ENCODE measurements at places on chromosomes 3 and 15.

GRCh38 chr3:78427303-78427702, 1340.5 kb downstream of the ROBO1 start:
- H3K27me3 ChIP-seq = no peaks in the 10 kb centered on the region
- no peak overlapping the region for H3K27ac ChIP-seq
- DNase-seq = no peak
- no peak overlapping the region for H3K4me3 ChIP-seq
- H3K4me1 ChIP-seq = no peaks in the 10 kb centered on the region

- no peak for DNase-seq
- no peaks in the 10 kb centered on the region for H3K36me3 ChIP-seq
- H3K27ac ChIP-seq = no peak overlapping the region
- no peaks in the 10 kb centered on the region for H3K27me3 ChIP-seq
- peaks cover 6% of the 10 kb centered on the region for H3K4me1 ChIP-seq
These were observed 187.7 kb downstream of the GREM1 start for GRCh38 chr15:32905481-32905880.

GRCh38 chr3:32973982-32974381, 22.5 kb downstream of the CCR4 start:
- H3K27ac ChIP-seq = no peak overlapping the region
- H3K4me3 ChIP-seq = no peak overlapping the region

- no peaks in the 10 kb centered on the region for H3K27me3 ChIP-seq
- no peak overlapping the region for H3K4me3 ChIP-seq
- H3K36me3 ChIP-seq = no peaks in the 10 kb centered on the region
- peak; percentile 82 for DNase-seq
- no peak overlapping the region for H3K27ac ChIP-seq
These were observed 46.5 kb downstream of the CD86 start for GRCh38 chr3:122101646-122102045.

DNA sequence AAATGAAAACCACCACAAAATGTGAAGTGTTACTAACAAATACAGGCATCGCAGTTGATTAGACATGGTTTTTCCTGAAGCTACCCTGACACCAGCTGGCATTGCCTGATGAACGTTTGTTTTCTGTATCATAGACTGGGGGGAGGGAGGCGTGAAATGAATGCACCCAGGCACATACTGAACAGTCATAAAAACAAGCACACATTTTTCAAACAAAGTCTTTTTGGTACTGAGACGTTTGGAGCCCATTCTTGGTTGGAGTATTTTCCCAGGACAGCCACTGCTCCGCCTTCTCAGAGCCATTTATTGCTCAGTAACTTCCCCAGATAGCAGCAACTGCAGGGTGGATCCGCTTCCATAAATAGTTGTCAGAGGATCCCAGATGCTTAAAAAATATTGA, 52.4 kb downstream of the KLF13 start:
- H3K27me3 ChIP-seq = no peaks in the 10 kb centered on the region
- peaks cover 8% of the 10 kb centered on the region for H3K4me1 ChIP-seq
- no peak for DNase-seq
- H3K36me3 ChIP-seq = no peaks in the 10 kb centered on the region
- no peak overlapping the region for H3K27ac ChIP-seq
- H3K4me3 ChIP-seq = no peak overlapping the region

DNA sequence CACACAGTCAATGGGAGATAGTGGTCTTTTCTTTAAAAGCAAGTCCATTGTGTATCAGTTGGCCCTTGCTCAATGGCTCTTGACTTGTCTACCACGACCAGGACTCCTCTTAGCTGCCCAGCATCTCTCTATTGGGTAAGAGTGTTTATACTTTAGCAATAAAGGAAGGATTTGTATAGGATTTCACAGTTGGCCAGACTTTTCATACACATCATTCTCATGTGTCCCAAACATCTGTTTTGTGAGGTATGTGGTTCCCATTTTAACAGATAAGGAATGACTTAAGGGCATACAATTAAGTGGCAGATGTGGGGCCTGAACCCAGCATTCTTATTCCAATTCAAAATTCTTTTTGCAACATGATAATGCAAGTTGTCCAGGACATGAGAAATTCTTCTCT, 191.5 kb downstream of the CHST2 start:
- H3K4me1 ChIP-seq = no peaks in the 10 kb centered on the region
- DNase-seq = no peak
- no peak overlapping the region for H3K27ac ChIP-seq
- no peak overlapping the region for H3K4me3 ChIP-seq
- H3K27me3 ChIP-seq = no peaks in the 10 kb centered on the region

DNA sequence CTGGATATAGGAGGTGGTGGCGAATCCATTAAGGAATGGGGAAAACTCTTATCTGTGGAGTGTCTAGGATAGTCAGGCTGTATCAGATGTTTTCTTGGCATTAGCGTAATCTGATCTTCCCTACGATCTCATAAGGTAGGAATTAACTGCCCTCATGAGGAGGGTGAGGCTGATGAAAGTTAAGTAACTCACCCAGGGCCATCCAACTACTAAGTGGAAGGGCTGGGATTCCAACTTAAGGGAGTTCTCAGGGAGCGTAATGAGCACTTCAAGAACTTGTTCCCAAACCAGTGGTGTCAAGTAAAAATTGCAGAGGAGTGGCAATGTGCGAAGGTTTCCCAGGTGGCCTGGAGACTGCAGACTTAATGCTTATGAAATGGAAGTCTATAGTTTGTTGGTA, 55.9 kb upstream of the OSBPL11 start:
- H3K27me3 ChIP-seq = no peaks in the 10 kb centered on the region
- no peaks in the 10 kb centered on the region for H3K36me3 ChIP-seq
- H3K4me1 ChIP-seq = peaks cover 1% of the 10 kb centered on the region
- DNase-seq = peak; percentile 84
- H3K4me3 ChIP-seq = no peak overlapping the region

GRCh38 chr3:114299421-114299820, 5.6 kb downstream of the TIGIT start:
- no peaks in the 10 kb centered on the region for H3K4me1 ChIP-seq
- H3K36me3 ChIP-seq = no peaks in the 10 kb centered on the region
- no peak overlapping the region for H3K4me3 ChIP-seq
- no peak overlapping the region for H3K27ac ChIP-seq
- H3K27me3 ChIP-seq = no peaks in the 10 kb centered on the region

GRCh38 chr3:23747841-23748240, 57.9 kb upstream of the UBE2E1 start:
- H3K4me3 ChIP-seq = no peak overlapping the region
- H3K27me3 ChIP-seq = no peaks in the 10 kb centered on the region
- no peaks in the 10 kb centered on the region for H3K36me3 ChIP-seq
- no peak for DNase-seq

DNA sequence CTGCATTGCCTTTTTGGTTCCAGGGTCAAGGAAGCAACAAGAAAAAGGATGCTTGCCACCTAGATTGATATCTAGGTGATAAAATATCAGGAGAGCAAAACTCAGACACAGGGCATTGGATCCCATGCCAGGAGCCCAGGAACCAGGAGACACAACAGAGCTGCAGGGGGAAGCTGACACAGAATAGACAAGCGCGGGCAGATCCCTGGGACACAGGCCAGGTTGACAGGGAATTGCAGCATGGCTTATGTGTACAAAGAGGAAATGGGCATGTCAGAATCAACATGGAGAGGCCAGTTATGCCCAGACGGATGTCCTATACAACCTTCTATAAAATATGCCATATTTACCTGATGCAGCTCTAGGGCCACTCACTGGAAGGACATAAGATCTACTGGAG, 84.2 kb downstream of the SEMA6D start:
- H3K36me3 ChIP-seq = no peaks in the 10 kb centered on the region

DNA sequence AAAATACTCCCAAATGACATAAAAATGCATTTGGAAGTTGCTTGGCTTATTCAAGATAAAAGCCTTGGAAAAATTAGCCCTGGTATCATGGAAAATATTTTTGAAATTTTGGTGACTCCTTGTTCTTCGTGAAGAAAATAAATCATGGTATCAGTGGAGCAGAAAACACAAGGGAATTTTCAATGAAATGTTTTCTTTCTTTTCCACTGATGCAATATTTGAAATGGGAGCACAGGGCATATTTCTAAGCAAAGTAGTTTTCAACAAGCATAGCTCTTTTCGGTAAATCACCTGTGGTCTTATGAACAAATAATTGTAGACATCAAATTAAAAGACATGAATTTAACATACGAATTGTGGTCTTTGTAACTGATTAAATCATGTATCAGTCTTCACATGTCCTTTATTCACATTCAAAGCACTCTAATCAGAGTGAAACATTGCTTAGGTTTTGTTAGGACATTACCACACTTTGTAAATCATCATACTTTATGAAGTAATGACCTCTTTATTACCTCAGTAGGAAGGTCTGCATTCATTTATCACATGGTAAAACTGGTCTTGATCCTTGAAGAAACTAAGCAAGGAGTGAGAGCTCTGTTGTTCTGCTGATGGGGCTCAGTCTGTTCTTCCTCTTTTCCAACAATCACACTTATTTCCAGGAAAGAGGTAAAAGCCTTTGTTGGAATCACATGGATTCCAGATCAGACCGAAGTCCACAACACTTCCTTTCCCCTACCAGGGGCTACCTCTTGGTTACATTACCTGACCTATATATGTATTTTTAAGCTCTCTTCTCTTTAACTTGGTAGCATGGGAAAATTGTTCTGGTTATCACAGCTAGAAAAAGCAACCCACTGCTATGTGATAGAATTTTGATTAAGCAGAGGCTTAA, 413.5 kb upstream of the THBS1 start:
- no peaks in the 10 kb centered on the region for H3K4me1 ChIP-seq
- H3K36me3 ChIP-seq = no peaks in the 10 kb centered on the region
- no peak for DNase-seq
- no peak overlapping the region for H3K27ac ChIP-seq
- H3K4me3 ChIP-seq = no peak overlapping the region

- peak; percentile 22 for DNase-seq
- no peaks in the 10 kb centered on the region for H3K36me3 ChIP-seq
- peaks cover 6% of the 10 kb centered on the region for H3K4me1 ChIP-seq
- H3K27ac ChIP-seq = peak overlapping the region; percentile 91
These were observed 36.2 kb downstream of the GAP43 start for GRCh38 chr3:115659253-115660220.

- H3K27ac ChIP-seq = no peak overlapping the region
- no peak overlapping the region for H3K4me3 ChIP-seq
- H3K4me1 ChIP-seq = no peaks in the 10 kb centered on the region
- H3K27me3 ChIP-seq = no peaks in the 10 kb centered on the region
- DNase-seq = peak; percentile 29
These were observed 144.2 kb downstream of the GHSR start for GRCh38 chr3:172303941-172304558.

DNA sequence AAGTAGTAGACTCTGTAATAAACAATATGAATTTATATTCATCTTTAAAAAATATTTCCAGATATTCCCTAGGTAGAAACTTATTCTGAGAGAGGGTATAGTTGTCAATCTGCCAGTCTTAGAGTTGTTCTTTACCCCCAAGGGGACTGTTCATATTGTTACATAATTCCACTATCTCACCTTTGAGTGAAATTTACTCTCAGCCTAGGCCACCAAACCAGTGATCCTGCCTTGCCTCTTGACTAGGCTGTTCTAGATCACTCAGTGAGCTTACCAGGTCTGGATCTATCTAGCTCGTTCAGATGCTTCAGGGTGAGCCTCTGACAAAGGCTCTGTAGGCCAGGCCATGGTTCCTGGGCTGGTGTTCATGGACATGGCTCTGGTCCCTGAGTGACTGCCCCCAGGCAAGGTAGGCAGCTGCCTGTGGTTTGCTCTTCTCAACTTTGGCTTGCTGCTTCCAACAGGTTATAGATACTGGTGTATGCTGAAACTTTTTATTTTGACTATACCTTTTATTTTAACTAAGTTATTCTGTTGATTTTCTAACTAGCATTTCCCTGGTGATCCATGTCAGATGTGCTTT, 27.6 kb downstream of the ZNF592 start:
- H3K4me1 ChIP-seq = no peaks in the 10 kb centered on the region
- no peaks in the 10 kb centered on the region for H3K36me3 ChIP-seq
- no peak for DNase-seq
- H3K27me3 ChIP-seq = no peaks in the 10 kb centered on the region
- no peak overlapping the region for H3K4me3 ChIP-seq

GRCh38 chr3:147737376-147737775, 328.2 kb downstream of the ZIC1 start:
- H3K4me1 ChIP-seq = no peaks in the 10 kb centered on the region
- DNase-seq = no peak
- no peak overlapping the region for H3K4me3 ChIP-seq
- H3K27me3 ChIP-seq = no peaks in the 10 kb centered on the region

DNA sequence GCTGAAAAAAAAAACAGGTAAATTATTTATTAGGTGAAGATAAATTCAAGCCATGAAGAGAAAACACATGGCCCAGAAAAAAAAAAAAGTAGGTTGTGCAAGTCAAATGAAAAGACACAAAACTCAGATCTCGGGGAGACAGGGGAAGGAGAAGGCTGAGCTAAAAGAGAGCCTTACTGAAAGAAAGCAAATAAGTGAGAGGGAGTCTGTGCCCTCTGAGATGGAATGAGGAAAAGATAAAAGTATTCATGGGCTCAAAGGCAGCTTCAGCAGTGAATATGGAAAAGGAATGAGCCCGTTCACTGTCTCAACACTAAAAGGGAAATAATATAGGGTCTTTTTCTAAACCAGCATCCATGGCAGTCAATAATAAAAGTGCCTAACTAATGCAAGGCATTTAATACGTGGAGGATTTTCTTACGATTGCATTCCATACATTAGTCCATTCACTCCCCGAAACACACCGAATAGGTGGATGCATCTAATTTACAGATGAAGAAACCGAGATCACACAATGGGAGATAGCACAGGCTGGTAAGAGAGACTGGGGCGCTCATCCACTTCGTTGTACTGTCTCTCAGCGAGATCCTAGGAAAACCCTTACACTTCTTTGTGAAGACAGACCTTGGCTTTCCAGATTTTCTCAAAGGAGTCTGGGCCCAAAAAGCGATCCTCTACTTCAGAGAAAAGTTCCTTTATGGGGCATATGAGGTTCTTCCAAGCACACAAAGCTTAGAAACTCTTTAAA, 1.1 kb downstream of the TFDP2 start:
- no peaks in the 10 kb centered on the region for H3K4me1 ChIP-seq
- no peaks in the 10 kb centered on the region for H3K27me3 ChIP-seq
- no peak for DNase-seq
- H3K36me3 ChIP-seq = no peaks in the 10 kb centered on the region

DNA sequence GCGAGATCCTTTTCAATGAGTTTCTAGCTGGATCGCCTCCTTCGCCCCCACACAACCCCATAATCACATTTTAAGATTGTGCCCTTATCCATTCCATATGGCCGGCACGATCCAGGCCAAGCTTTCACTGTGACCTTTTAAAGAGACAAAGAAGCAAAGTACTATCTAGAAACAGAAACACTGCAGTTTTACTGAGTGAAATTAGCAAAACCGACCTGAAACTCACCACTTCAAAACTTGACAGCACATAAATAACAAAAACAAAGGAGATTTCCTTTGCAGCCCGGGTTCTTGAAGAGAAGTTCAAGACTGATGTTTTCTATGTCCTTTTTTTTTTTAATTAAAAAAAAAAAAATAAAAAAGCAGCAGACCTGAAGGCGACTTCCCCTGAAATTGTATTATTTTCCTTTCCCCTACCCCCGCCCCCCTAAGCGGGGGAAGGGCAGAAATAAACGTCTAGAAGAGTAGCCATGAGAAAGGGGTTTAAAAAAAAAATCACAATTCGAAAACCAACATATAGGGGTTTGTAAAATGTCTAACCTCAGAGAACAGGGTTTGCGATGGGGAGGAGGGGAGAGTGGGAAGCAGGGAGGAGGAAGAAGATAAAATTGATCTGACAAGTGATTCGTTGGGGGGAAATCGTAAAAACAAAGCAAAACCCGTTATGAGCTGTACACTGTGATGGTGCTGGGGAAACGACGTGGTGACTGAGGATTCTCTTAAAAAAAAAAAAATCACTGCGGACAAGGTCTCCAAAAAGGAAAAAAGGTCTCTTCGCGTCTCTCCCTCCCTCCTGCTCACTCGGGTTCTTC, 1.5 kb downstream of the SATB1 start:
- peak; percentile 80 for DNase-seq
- H3K4me1 ChIP-seq = no peaks in the 10 kb centered on the region
- H3K4me3 ChIP-seq = peak overlapping the region; percentile 70

Data from mesendoderm (in vitro differentiated cells).